Stimulated activated CD4-positive, alpha-beta T cell treated with anti-CD3 and anti-CD28 coated beads, TNF-alpha, amount 100 ng/mL, for 4 hours (primary cell): ENCODE measurements at places on chromosomes 3 and 15.

GRCh38 chr3:61683549-61684236 lies 122.3 kb downstream of the PTPRG start:
- DNase-seq = no peak

GRCh38 chr3:78204977-78205376 lies 1165.1 kb downstream of the ROBO2 start:
- DNase-seq = no peak

DNA sequence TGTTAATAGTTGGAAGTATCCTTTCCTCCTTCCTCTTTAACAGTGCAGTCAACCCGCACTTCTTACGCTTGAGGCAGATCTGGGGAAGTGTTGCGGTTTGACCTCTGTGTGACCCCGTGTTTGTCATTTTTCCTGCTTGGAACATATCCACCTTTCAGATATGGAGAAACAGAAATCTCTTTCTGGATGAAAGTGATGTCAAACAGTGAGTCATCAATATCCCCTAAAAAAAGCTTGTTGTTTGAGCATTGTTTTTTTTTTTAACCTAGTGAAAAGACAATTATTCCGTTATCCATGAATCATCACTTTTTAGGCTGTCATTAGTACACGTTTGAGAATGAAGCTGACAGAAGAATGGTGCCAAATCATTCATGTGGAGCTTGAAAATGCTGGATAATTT lies 293.7 kb downstream of the ARPP21 start:
- no peak for DNase-seq

DNA sequence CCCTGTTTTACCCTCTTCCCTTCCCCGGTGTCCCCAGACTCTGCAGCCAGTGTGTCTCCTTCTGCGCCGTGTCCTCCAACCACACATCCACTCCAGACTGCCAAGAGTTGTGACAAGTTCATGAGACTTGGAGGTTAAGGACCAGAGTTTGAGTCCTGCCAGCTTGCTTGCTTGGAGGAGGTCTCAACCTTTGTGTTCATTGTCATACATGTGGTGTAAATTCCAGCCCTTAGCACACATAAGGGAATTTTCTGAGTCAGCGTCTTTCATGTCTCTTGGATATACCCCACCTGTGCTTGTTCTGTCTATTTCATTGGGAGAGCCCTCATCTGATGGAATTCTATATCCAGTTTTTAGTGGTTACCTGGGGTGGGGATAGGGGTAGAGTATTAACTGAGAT lies 13.3 kb downstream of the CORO2B start:
- DNase-seq = no peak

- peak; percentile 35 for DNase-seq
Observed at GRCh38 chr15:67762610-67763368, 62.5 kb upstream of the SKOR1 start.

GRCh38 chr3:69142090-69142489 lies 19.7 kb upstream of the LMOD3 start:
- no peak for DNase-seq

DNA sequence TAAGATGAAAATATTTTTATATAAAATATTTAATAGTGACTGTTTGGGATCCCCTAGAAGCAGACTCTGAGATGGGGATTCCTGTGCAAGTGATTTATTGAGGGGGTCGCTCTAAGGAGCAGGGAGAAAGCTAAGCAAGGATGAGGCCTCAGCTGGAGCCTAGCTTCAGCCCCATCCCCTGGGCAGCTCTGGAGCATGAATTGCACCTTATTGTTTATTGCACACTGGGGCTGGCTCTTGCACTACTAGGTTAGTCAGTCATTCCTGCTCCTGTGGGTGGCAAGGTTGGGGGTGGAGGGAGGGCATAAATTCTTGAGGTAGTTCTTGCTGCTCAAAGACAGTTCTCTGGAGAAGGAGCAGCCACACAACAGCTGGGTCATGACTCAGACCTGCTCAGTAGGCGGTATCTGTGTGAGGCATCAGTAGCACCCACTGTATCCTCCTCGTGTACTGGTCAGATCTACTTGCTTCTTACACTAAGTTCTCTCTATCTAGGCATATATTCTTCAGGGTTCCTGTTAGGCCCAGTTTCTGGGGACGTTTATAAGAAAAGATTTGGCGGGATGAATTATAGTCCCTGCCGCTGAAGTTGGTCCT lies 27.2 kb upstream of the TNFSF10 start:
- DNase-seq = peak; percentile 75

GRCh38 chr3:73143821-73144237 lies 82.4 kb downstream of the EBLN2 start:
- DNase-seq = no peak

DNA sequence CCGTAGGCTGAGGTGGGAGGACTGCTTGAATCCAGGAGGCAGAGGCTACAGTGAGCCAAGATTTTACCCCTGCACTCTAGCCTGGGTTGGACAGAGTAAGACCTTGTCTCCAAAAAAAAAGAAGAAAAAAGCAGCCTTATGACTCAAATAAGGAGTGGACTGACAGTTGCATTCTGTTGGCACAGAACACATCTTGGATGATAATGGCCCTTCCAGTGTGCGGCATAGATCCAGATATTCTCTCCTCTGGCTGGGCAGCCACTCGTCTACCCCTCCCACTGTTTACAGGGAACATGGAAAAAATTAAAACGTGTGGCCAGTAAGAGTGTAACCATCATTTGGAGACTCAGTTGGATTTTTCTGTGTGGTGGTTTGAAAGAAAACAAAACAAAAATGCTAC lies 118.6 kb upstream of the RNF7 start:
- no peak for DNase-seq

- DNase-seq = no peak
Observed at GRCh38 chr3:120503727-120504616, 53.2 kb upstream of the FSTL1 start.

GRCh38 chr15:101641894-101642293 lies 10.3 kb downstream of the TM2D3 start:
- no peak for DNase-seq

- no peak for DNase-seq
Observed at GRCh38 chr15:47688573-47689086, 28.7 kb upstream of the SEMA6D start.

DNA sequence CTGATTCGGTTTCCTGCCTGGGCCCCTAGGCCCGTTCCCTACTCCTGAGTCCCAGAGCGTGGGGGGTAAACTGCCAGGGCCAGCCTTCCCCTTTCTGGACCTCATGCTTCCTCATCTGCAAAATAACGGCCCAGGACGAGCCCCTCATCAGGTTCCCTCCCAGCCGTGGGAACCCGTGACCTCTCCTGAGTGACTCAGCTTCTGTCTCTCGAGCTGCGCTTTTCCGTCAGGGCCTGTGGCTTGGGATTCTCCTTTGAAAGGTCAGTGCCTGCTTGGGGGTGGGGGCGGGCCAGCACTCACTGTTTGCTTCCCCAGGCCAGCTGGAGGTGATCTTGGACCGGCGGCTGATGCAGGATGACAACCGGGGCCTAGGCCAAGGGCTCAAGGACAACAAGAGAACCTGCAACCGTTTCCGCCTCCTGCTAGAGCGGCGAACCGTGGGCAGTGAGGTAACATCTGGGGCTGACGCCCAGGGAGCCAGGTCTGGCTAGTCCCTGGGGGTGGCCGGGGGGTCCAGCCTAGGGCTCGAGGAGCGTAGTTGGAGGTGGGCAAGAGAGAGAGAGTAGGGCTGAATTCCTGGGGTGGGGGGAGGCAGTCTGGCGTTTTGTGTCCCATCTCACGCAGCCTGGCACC lies 12.8 kb downstream of the MAN2A2 start:
- no peak for DNase-seq

- DNase-seq = no peak
Observed at GRCh38 chr3:33218446-33219174, at the start of gene SUSD5. Gene SUSD5, minus strand, starts transcription at chr3:33218810. Its CDS starts 13 bp downstream, at chr3:33218797.

DNA sequence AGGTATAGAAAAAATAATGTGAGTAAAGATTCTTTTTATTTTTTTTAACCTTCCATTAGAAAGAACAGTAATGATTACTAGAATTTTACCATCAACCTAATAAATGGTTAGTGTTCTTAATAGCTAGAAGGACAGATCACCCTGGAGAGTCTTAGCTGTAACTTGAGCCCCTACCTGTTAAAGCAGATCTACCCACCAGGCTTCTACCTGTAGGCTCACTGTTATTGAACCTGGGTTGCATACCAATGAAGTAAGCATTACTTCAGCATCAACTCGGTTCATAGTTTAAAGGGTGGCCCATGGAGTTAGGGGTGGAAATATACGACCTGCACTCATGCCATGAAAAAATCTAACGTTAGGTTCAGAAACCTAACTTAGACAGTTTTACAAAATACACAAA lies 280.4 kb downstream of the BBX start:
- no peak for DNase-seq

DNA sequence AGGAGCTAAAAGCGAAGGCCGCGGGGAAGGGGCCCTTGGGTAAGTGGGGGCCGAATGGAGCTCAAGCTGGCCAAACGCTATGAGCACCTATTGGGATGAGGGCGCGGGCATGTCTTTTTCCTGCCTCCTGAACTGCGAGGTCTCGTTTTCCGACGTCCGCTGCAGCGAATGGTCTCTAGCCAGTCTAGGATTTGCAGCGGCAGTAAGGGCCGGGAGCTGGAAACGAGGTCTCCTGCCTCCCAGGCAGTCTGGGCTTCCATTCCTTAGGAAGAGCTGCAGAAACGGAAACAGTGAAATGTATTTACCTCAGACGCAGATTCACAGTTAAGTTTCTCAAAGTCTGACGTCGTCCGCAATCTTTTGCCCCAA lies 517 bp downstream of the TMA7 start:
- no peak for DNase-seq

DNA sequence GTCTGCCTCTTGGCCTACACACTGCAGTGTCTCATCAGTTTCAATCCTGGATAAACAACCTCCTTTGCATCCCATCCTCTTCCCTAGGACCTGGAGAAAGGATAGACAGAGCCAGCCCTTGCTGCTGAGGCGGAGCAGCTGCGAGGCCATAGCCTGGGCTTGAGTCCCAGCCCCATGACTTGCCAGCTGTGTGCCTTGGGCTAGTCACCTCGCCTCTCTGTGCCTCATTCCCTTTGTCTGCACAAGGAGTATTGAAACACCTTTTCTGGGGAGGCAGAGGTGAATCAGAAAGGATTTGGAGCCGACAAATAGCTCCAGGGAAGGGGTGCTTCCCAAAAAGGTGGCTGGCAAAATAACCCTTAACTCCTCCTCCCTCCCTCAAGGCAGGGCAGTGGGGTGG lies 65.0 kb upstream of the SLC6A1 start:
- DNase-seq = no peak

GRCh38 chr15:34584330-34584668 lies 848 bp upstream of the GOLGA8B start:
- no peak for DNase-seq

GRCh38 chr15:63503739-63504246 lies 600 bp upstream of the USP3 start:
- peak; percentile 70 for DNase-seq

- no peak for DNase-seq
Observed at GRCh38 chr15:59371458-59372351, 966 bp downstream of the MYO1E start.

- DNase-seq = no peak
Observed at GRCh38 chr15:82570721-82571508, 30.7 kb upstream of the RPS17 start.

- DNase-seq = no peak
Observed at GRCh38 chr3:189883113-189883753, 237.5 kb downstream of the P3H2 start.

DNA sequence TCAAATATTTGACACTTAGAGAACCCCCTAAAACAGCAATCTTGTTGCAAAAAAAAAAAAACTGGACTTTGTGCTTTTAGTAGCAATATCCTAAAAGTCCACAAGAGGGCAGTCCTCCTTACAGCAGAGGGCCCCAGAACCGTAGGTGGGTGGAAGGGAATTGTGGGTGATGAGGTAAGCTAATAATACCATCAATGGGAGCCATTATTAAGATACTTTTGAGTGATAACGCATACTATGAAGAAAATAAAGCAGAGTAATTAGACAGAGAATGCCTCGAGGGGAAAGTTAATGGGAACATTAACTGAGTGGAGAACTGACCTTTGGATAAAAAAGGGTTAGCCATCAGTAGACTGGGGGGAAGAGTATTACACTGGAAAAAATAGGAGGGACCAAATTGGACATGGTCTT lies 229.9 kb downstream of the THRB start:
- DNase-seq = no peak

- DNase-seq = no peak
Observed at GRCh38 chr3:161649900-161650484, 153.4 kb downstream of the OTOL1 start.

- DNase-seq = peak; percentile 19
Observed at GRCh38 chr15:41870689-41871081, 23.2 kb downstream of the SPTBN5 start.

GRCh38 chr3:16151109-16151508 lies 23.4 kb upstream of the GALNT15 start:
- DNase-seq = no peak

GRCh38 chr3:9183011-9183410 lies 66.4 kb downstream of the SRGAP3 start:
- no peak for DNase-seq

- no peak for DNase-seq
Observed at GRCh38 chr3:134330883-134331810, 43.1 kb downstream of the AMOTL2 start.

- DNase-seq = no peak
Observed at GRCh38 chr15:27589260-27589659, 509.9 kb downstream of the OCA2 start.

GRCh38 chr3:66372681-66373350 lies 128.0 kb downstream of the LRIG1 start:
- DNase-seq = no peak

GRCh38 chr3:20060974-20061685 lies 20.9 kb downstream of the KAT2B start:
- DNase-seq = no peak

DNA sequence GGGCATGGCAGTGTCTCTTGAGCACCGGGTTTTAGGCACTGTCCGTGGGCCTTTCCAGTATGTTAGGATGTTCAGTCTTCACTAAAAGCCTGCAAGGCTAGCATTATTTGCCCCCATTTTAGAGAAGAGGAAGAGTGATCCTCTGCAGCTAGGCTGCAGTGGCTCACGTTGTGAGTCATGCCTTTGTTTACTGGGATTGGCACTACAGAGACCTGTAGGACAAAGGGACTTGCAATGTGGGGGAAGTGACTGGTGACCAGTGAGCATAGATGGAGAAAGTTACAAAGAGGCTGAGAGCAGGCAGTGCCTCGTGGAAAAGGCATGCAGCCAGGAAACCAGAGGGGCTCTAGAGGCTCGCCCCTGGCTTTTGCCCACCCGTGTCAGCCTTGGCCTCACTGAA lies 26.8 kb upstream of the CPNE9 start:
- DNase-seq = no peak

DNA sequence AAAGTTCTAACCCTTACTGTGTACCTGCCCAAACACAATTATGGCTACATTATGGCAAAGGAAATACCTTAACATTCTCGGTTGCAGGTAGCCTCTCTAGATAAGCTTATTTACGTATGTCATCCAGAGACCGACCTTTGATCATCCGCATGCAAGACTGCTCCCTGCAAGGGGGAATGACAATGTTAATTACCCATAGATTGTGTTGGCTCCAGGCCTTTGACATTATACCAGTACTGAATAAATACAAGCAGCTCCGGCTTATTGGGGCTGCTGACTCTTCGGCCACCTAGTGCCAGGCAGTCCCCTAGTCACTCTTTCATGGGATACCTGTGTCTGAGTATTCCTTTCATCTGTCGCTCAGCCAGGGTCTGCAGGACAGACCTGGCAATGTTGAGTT lies 223.5 kb downstream of the DTWD1 start:
- no peak for DNase-seq

GRCh38 chr3:103660810-103661209 lies 1226.0 kb downstream of the ZPLD1 start:
- DNase-seq = no peak

- no peak for DNase-seq
Observed at GRCh38 chr15:38843051-38843501, 278.5 kb upstream of the RASGRP1 start.

GRCh38 chr3:37162501-37163245 lies 11.7 kb downstream of the LRRFIP2 start:
- no peak for DNase-seq

GRCh38 chr3:112124907-112125607 lies 8.0 kb downstream of the GCSAM start:
- no peak for DNase-seq
